Lower leg skin (tissue), 4 donors: ENCODE measurements at places on chromosomes 2 and 18. TPM values are rescaled to one million over a fixed set of nuclear protein-coding genes. Genes with fewer than 3 reads are reported as not detected.

DNA sequence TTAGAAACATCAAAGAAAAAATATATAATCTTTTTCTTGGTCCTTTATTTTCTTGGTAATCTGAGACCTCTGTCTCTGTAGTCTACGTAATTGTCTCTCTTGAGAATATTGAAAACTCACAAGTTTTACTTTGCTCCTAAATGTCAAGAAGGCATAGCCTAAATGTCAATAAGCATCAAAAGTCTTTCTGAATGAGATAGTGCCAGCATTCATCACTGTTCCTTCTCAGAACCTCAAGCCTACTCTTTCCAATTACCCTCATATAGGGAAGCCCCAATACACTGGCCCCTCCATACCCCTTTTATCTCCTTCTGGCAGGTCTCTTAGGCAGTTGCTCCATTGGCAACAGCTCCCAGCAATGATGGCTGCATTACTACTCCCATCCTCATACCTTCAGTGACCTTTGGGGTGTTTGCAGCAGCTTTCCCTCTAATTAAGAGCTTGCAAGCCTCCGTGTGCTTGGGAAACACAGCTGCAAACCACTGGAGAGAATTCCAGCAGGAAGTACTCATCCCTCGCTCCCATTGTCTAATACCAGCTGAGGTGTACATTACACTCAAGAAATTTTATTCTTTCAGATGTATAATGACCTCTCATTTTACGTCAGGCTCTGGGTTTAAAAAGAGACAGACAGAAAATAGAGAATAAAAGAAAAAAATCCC lies 95.8 kb downstream of the KYNU start:
- no peak for DNase-seq

DNA sequence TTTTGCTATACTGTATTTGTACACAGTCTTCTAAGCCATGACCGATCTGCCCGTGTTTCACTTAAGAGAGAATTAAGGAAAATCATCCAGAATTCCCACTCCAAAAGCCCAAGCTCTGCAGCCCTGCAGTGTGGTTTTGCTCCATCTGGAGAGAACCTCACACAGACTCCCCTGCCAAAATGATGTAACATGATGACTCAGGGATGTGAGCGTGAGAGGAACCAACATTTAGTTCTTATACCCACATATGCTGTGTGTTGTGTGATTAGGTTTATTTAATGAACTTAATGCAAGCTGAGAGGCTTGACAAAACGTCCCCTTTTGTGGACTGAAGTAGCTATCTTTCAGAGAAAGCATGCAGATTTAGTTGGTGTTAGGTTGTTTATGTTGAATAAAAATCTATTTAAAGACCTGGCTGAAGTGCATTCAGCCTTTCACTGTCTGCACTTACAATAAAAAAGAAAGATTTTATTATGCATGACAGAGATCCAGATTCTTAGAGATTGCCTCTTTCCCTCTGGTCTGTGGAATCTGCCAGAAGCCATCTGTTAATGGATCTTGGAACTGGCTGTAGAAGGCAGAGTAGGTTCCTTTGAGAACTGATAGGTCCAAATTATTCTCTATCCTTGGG lies 6.3 kb downstream of the RAB12 start:
- no peak for DNase-seq

GRCh38 chr2:177207101-177207500 lies 5.5 kb upstream of the HNRNPA3 start:
- DNase-seq, result no peak

The ABCG5 gene
- not detected for total RNA-seq

DNA sequence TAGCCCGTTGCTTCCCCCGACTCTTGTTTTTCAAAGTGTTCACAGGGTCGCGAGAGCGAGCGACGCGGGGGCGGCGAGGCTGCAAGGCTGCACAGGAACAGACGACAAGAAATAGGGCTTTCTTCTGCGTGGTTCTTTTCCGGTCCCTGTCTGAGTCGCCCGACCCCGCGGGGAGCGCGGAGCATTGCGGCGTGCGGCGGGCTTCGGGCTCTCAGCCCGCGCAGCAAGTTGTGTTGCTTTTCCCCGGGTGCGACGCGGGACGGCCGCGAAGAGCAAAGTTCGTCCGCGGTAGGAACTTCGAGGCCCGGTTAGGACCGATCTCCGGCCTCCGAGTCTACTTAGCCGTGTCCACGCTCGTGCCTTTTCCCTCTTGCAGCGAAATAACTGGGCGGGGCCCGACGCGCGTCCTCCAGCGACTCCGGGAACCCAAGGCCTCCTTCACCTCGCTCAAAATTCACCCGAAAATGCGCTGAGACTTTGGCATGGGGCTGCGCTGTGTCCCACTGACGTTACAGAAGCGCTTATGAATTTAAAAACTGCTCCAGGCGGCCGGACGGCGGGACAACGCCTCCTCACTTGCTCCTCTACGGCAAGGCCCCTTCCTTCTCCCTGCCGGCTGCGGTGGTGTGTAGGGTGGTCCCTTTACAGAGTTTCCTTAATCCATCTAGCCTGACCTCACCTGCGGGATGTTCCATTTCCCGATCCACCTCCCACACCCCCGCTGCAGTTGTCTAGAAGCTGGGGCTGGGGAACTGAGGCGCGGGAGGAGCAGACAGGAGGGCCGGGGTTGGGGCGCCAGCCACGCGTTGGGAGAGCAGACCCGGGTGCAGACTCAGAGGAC lies 1.5 kb upstream of the BCL2L11 start:
- no peak for DNase-seq

The SLC4A3 gene
- total RNA-seq, result 2.1 TPM

DNA sequence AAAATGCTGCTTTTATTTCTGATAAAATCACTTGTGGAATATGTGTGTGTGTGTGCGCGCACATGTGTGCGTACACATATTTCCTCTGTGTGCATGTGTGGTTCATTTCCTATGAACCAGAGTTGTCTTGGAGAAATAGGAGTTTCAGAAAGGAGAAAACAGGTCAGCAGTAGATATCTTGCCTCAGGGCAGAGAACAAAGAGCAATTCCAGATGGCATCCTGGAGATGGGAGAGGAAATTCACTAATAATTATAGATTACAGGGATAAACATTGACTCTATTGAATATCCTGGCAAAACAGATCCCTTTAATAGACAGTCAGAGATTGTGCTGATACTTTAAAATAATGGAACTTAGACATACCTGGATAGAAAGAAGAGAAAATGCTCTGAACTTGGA lies 298.0 kb downstream of the TRIB2 start:
- DNase-seq, result no peak

DNA sequence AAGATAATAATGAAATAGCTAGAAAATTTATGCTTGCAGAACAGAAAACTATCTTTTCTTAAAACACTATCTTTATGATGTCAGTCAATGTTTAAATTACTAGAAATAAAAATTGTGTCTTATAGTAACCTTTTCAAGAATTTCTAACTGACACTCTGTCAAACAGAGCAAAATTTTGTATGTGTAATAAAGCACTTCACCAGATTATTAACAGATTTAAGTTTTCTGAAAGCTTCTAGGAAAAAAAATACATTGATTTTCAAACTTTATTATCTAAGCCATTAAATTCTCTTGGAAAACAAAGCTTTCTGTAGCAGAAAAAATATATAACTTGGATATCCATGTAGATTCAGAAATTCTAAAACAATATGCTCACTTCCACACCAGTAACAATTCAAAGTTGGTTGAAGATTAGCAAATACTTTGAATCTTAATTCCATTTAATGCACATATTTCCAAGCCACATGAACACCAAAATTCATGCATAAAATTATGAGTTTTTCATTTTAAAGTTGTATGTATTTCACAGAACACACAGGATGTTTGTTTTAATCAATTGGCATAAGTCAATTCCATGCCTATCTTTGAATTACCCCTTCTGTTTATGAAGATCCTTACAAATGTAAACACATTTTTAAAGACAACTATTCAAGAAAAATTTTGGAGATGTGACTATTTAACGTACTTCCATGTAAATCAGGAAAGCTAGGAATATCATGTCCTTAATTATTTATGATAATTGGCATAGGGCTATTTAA lies 19.9 kb downstream of the FN1 start:
- no peak for DNase-seq
